ENCODE measurements at places on chromosomes 16 and 17. TPM values are rescaled to one million over a fixed set of nuclear protein-coding genes. Genes with fewer than 3 reads are reported as not detected.
A peak's percentile ranks its signal among the peaks of the same experiment; 100 is the strongest.

KRT222 gene
- 3.0 TPM for total RNA-seq

RUNDC3A gene
- 2.8 TPM for total RNA-seq

GRCh38 chr17:19533718-19534561 is at the start of gene SLC47A1:
TSS of gene SLC47A1 (plus strand) at chr17:19533854. CDS start at chr17:19533940, 86 bp downstream.
- H3K36me3 ChIP-seq = no peaks in the 10 kb centered on the region
- no peak within 1 kb of the TSS for H3K27ac ChIP-seq
- peak within 1 kb of the TSS; percentile 56 for H3K4me3 ChIP-seq
- peaks cover 9% of the 10 kb centered on the region for H3K4me1 ChIP-seq
- peaks cover 38% of the 10 kb centered on the region for H3K27me3 ChIP-seq

- H3K4me1 ChIP-seq = no peaks in the 10 kb centered on the region
- no peak overlapping the region for H3K27ac ChIP-seq
- no peak for DNase-seq
- H3K27me3 ChIP-seq = no peaks in the 10 kb centered on the region
These were observed 81.5 kb downstream of the CA4 start for GRCh38 chr17:60231234-60231633.

GRCh38 chr16:56960681-56961281 is 969 bp upstream of the CETP start:
- no peak overlapping the region for H3K4me3 ChIP-seq
- no peak for DNase-seq
- H3K4me1 ChIP-seq = peaks cover 21% of the 10 kb centered on the region
- no peak overlapping the region for H3K27ac ChIP-seq

DNA sequence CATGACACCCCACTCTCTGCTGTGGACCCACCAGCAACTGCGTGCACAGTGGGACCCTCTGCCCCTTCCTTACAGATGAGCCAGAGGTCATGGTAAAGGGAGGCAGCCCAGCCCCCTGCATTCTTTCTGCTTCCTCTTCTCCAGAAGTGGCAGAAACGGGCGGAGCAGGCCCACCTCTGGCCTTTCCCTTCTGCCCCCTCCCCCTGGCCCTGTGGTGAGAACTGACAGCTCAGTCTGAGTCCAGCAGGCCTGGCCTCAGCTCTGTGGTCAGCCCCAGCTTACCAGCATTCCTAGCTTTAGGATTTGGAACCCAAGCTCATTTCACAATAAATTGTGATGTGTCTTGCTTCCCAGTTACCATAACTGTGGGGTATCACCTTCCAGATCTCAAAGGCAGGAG is 4.8 kb upstream of the ANKRD11 start:
- no peak overlapping the region for H3K27ac ChIP-seq
- H3K27me3 ChIP-seq = no peaks in the 10 kb centered on the region
- H3K4me3 ChIP-seq = no peak overlapping the region
- peaks cover 11% of the 10 kb centered on the region for H3K4me1 ChIP-seq

DNA sequence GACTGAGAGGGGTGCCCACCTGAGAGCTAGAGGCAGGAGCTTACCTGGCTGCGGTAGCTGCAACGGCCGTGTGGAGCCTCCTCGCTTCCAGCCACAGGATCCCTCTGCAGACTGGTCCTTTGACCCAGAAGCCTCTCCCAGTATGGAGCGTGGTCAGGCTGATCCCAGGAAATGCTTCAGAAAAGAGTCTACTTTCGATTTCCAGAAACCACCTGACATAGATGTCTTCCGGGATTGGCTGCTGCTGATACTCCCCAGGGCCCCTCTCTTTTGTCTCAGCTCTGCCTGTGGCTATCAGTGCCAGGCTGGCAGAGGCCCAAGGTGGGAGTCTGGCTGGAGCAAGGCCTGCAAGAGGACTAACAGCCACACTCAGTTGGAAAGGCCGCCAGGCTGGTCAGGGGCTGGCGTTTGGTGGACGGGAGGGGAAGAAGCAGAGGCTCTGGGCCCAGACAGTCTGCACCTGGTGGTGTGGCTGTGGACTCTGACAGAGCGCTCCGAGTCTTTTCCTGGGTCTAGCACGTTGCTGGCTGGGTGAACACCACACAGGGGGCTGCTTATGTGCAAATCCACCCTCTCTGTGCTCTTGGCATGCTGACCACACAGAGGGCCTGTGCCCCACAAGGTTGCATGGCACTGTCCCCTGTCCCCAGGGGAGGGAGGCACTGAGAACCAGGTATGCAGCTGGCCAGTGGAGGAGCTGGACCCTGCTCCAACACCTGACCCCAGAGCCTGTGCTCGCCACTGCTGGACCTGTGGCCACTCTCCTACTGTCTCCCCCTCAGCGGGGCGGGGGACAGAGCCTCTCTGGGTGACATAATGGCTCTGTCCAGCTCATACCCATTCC is at the start of gene LGALS3BP:
Gene LGALS3BP (minus strand): TSS at position 144 of the 844 bp plus-strand sequence. CDS start 2,732 bp downstream, outside the sequence.
- peak within 1 kb of the TSS; percentile 50 for H3K4me3 ChIP-seq
- peak within 1 kb of the TSS; percentile 8 for H3K27ac ChIP-seq
- no peaks in the 10 kb centered on the region for H3K27me3 ChIP-seq
- H3K36me3 ChIP-seq = peaks cover 6% of the 10 kb centered on the region
- peaks cover 55% of the 10 kb centered on the region for H3K4me1 ChIP-seq

- no peak for DNase-seq
- H3K4me1 ChIP-seq = no peaks in the 10 kb centered on the region
- no peak overlapping the region for H3K27ac ChIP-seq
These were observed 9.1 kb upstream of the UBB start for GRCh38 chr17:16371742-16372141.

DNA sequence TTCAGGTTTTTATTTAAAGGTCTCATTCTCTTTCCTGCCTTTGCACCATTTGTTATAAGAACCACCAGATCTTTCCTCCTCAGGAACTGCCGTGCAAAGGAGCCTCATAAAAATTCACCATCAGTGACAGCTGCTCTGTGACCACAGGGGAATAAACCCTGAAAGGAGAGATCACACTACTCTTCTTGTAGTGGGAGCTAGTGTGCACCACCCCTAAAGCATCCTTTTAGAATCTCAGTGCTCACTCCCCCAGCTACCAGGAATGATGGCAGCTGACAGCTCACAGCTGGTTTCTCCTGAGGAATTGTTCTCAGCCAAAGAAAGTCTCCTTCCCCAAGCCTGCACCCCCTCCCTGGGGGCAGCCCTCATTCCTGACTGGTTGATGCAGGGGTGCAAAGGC is 18.7 kb downstream of the VAT1L start:
- no peaks in the 10 kb centered on the region for H3K4me1 ChIP-seq
- no peak overlapping the region for H3K27ac ChIP-seq
- no peak overlapping the region for H3K4me3 ChIP-seq
- DNase-seq = no peak

Measured in esophagus muscularis mucosa (tissue), 4 donors.